Cortex of kidney (tissue), 1 donor: ENCODE measurements at places on chromosomes 1 and 21.

GRCh38 chr1:24862775-24863483 lies 67.1 kb downstream of the RUNX3 start:
- DNase-seq = no peak

GRCh38 chr1:161956097-161956496 lies 67.6 kb downstream of the OLFML2B start:
- DNase-seq = no peak

GRCh38 chr1:9658199-9658598 lies 6.7 kb downstream of the PIK3CD start:
- no peak for DNase-seq

DNA sequence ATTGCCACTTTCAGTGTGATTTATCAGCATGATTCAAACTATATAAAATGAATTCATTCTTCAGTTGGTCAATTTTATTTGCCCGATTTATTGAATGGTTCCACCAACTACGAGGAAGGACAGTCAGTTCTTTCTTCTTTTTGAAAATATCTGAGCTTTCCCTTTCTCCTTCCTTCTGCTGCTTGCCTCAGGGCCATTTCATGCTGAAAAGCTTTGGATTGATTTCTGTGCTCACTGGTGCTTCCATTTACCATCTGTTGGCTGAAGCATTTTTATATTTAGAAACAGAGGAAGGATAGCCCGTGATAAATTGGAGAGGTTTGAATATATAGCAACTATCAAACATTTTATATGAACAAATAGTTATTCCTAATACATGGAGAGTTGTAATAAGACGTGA lies 68.9 kb upstream of the ADAMTS5 start:
- no peak for DNase-seq

- DNase-seq = no peak
Measured at GRCh38 chr1:29202584-29203340, 21.1 kb upstream of the SRSF4 start.

GRCh38 chr1:208176649-208177048 lies 67.5 kb downstream of the PLXNA2 start:
- DNase-seq = no peak

GRCh38 chr1:9128166-9128519 lies 759 bp downstream of the GPR157 start:
- no peak for DNase-seq

DNA sequence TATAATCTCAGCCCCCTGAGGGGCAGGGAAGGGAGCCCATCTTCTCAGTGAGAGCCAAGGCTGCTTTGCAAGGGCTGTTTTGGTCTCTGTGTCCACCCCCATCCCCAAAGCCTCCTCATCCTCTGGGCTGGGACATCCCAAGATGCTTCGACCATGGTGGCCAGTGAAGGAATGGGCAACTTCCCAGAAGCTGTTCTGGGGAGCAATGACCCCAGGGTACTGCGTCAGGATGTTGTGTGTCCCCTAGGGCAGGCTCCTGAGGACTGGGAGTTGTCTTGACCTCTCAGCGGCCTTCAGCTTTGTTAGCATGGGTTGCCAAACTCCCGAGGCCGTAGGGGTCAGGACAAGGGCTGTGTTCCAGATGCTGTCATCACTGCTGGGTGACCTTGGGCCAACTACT lies 238.4 kb upstream of the POU3F1 start:
- no peak for DNase-seq

- DNase-seq = no peak
Measured at GRCh38 chr1:30700528-30701257, 22.7 kb downstream of the MATN1 start.
